ENCODE measurements at places on chromosomes 1 and 21. TPM values are rescaled to one million over a fixed set of nuclear protein-coding genes. Genes with fewer than 3 reads are reported as not detected.

Gene THEM5
- not detected for total RNA-seq

Gene GPR37L1
- total RNA-seq = 0.19 TPM

Gene RIPPLY3
- total RNA-seq = 0.62 TPM

Gene C1orf232
- total RNA-seq = not detected

Gene LCE3D
- 0.60 TPM for total RNA-seq

Gene S100A4
- 1,610 TPM for total RNA-seq

Gene SLC1A7
- total RNA-seq = not detected

Gene KRTAP10-12
- not detected for total RNA-seq

Gene LCK
- not detected for total RNA-seq
